ENCODE measurements at places on chromosomes 12 and 14. TPM values are rescaled to one million over a fixed set of nuclear protein-coding genes. Genes with fewer than 3 reads are reported as not detected.
A peak's percentile ranks its signal among the peaks of the same experiment; 100 is the strongest.

TAS2R9 gene
- total RNA-seq = not detected

CYP46A1 gene
- total RNA-seq = 0.57 TPM

LIN7A gene
- 15.8 TPM for total RNA-seq

CD163 gene
- not detected for total RNA-seq

DNAJC22 gene
- 0.85 TPM for total RNA-seq

CARMIL3 gene
- not detected for total RNA-seq

NAA30 gene
- 20.0 TPM for total RNA-seq

DLK1 gene
- total RNA-seq = not detected

- DNase-seq = no peak
Measured at GRCh38 chr14:25841226-25841625, 756.6 kb downstream of the NOVA1 start.

DNA sequence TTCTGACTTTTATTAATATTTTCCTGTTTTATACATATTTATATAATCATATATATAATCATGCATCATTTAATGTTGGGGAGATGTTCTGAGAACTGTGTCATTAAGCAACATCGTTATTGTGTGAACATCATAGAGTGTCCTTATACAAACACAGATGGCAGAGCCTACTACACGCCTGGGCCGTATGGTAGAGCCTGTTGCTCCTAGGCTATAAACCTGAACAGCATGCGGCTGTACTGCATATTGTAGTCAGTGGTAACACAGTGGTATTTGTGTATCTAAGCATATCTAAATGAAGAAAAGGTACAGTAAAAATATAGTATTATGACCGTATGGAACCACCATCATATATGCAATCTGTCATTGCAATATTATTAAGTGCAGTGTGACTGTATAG, 44.7 kb upstream of the BCL7A start:
- DNase-seq = no peak

DNA sequence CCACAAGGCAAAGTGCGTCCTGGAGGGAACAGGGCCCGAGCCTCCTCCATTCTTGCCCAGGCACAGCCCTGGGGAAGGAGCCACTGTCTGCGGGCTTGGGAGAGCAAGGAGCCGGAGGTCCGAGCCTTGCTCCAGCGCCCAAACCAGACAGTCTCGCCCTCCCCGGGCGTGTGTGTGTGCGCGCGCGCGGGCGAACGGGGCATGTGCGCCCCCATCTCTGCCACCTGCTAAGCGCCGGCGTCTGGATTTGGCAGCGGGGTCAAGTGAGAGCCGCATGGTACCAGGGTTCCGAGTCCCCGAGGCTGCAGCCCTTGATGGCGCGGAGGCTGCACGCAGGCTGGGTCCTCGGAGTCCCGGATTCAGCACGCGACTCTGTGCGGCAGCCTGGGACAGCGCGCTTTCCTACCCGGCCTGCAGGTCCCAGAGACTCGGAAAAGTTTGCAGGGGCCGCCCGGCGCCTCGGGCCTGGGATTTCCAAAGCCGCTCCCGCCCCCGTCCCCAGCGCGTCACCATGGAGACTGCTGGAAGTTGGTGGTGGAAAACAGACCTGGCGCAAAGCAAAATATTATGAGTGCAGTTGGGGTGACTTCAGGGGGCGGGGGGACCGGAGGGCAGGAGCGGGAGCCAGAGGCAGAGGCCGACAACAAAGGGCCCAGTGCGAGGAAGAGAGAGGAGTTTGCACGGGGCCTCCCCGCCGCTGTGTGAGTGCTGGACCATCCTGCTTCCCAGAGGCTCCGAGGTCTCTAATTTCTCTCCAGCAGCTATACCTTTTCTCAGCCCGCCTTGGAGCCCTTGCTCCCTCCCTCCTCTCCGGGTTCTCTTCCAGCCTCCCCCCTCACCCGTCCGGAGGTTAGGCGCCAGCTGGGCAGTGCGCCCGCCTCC, 4.2 kb downstream of the RFX4 start:
- no peak for DNase-seq

DNA sequence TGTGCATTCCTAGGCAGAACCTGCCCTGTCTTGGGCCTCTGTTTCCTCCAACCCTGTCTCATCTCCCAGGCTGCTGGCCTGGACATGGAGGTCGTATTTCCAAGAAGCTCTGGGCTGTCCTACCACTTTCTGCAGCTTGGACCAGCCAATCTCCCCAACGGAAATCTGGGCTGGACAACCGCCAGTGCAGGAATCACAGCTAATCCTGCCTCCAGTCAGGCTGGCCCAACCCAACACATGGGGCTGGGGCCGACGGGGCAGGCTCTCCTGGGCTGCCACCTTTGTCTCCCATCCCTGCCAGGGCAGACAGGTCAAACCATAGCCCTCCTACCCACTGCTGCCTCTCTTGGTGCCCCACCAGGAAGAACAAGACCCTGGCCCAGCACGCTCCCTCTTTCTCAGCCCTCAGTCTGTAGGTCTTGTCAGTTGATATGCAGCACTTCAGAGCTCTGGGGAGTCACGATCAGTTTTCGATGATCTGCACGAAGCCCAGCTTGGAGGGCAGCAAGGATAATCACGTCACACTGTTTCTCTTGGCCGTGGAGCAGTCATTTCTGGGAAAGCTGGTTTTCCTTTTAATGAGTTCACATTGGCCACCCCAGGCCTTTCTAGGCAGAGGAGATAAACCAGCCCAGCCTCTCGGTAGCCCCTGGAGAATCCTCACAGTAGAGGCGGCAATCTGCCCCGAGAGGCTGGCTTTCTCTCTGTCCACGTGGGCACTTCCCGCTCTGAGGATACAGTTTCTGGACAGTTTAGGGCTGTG, 195.2 kb upstream of the PRMT8 start:
- DNase-seq = peak; percentile 13

- no peak for DNase-seq
Measured at GRCh38 chr14:92982956-92983355, 60.0 kb downstream of the CHGA start.

- no peak for DNase-seq
Measured at GRCh38 chr12:115023279-115024265, 339.6 kb upstream of the TBX3 start.

GRCh38 chr14:26206640-26207039, 391.2 kb downstream of the NOVA1 start:
- no peak for DNase-seq

DNA sequence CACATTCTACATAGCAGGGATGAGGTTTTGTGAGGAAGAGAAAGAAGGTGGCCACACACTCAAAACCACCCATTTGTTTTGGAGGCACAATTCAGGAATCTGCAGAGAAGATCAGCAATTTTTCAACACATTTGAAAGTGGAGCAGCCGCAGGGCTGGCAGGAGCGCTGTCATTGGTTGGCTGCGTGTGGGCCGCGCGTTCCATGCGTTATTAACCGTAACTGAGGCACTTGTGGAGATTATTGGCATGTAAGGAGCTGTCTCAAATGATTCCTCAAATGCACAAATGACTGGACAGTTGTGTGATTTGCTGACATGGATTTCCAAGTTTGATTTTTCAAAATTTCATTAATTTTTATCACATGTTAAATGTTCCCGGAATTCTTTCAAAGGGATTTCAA, 318.5 kb downstream of the TMEM132D start:
- no peak for DNase-seq
